ENCODE measurements at places on chromosomes 2 and 18.

- DNase-seq, result no peak
These were observed 21.6 kb upstream of the SP3 start for GRCh38 chr2:173986805-173987204.

DNA sequence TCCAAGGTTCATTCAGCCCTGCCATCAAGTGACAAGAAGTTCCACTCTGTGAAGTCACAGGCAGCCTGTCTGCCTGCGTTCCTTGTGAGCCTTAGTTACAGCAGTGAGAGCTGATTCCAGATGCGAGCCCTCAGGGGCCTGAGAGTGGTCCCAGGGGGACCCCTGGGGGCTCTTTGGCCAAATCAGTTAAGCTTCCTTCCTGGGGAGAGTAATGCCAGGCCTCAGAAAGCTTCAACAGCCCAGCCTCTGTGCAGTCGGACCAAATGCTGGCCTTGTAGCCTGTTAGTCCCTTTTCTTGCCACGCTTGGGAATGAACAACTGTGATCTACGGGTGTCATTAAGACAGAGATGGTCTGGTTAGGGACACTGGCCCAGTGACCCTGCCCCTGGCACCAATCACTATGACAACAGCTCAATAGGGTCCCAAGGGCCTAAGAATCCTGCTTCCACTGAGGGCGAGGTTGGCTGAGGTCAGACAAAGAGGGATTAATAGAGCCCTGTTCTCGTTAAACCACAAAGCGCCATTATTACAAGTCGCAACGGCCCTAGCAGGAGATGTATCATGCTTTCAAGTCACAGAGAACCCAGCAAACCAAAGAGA lies 50.9 kb downstream of the HS1BP3 start:
- DNase-seq, result no peak

DNA sequence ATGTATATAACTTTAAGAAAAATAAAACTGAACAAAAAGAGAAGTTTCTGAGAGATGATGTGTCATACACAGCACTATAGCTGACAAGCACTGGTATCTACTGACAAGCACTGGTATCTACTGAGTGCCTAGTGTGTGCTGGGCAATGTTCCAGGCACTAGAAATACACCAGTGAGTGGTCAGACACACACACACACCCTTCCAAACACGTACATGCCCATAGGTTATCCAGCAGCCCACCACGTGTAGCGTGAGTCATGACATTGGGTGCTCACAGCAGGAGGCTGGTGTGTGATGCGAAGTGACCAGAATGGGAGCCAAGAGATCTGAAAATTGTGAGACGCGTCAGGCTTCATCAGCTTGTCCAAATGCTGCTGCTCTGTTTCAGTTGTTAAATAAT lies 12.2 kb upstream of the GNAL start:
- no peak for DNase-seq

GRCh38 chr2:26144953-26145680 lies 27.8 kb upstream of the GAREM2 start:
- no peak for DNase-seq

DNA sequence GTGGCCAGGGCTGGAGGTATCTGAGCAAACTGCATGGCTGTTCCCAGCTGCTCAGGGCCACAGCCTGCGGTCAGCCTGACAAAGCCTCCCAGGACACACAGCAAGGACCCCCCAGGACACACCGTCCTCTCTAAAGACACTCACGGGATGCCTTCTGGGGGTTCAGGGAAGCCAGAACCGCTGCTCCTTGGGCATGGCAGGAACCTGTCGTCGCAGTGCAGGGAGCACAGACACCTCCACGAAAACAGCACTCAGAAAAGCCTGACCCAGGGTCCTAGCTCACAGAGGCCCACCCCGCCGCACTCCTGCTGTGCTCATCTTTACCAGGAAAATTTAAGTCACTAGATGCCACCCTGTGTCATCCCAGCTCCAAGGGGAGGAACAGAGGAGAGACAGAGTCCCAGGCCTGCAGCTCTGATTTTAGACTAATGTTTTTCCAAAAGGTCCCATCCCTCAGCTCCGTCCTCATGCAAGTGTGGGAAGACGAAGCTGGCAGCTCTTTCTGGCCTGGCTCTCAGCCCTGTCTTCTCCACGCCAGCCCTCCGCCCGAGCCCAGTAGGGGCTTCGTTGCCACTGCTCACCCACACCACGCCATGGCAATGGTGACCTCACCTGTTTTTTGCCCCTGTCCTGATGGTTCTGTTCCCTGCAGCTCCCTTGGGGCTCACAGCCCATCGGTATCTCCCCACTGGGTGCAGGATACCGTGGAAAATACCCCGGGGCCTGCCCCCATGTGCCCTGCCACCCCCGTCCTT lies 23.9 kb upstream of the SLC66A3 start:
- no peak for DNase-seq

DNA sequence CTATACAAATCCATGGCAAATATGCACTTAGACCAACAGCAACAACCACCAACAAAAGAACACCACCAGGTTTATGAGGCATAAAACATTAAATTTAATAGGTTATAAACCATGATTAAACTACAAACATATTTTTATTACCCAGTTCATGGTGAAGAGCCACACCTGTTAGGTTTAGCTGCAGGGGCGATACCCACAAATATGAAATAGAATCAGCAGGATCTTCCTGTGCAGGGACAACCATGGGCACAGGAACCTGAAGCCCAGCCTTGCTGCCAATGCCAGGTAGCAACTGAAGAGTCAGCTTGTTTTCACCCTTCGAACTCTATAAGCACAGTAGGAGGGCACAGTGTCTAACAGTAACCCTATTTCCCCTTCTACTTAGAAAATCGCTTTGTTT lies 675.0 kb downstream of the SATB2 start:
- no peak for DNase-seq

- DNase-seq, result no peak
These were observed 131.4 kb upstream of the SIX2 start for GRCh38 chr2:45140675-45141074.

DNA sequence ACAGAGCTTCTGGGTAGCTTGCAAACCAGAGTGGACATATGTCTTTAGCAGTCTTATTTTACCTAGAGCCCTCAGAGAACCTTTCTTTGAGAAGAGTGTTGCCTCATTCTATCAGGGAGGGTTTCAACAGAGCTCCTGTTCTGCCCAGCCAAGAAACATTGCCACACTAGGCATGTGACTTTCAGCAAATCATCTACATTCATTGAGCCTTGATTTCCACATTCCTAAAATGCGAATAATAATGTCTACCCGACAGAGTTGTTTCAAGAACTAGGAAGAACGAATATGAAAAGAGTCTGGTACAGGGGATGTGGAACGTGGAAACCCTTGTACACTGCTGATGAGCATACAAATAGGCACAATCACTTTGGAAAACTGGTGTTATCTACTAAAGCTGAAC lies 7.8 kb upstream of the PRKAG3 start:
- no peak for DNase-seq

- DNase-seq, result no peak
These were observed 169.4 kb downstream of the TNS1 start for GRCh38 chr2:217833439-217833838.

GRCh38 chr2:212923393-212923792 lies 228.0 kb downstream of the IKZF2 start:
- DNase-seq, result no peak

DNA sequence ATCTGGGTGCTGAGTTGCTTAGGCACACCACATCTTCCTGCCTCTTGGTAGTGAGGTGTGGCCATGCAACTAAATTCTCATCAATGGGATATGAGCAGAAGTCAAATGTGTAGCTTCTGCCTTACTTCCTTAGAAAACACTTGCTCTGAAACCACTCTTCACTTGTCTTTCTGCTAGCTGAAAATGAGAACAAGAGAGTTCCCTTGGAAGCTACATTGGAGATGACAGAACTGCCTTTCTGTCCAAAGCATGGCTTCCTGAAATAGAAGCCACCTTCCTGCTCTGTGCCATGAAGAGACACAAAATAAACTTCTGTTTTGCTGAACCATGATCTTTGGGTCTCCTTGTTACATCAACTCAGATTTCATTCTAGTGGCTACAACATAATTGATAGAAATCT lies 659.9 kb downstream of the IRS1 start:
- no peak for DNase-seq

- no peak for DNase-seq
These were observed 127.5 kb upstream of the ID2 start for GRCh38 chr2:8554296-8554806.

GRCh38 chr2:125643585-125643984 lies 1012.4 kb upstream of the GYPC start:
- no peak for DNase-seq

DNA sequence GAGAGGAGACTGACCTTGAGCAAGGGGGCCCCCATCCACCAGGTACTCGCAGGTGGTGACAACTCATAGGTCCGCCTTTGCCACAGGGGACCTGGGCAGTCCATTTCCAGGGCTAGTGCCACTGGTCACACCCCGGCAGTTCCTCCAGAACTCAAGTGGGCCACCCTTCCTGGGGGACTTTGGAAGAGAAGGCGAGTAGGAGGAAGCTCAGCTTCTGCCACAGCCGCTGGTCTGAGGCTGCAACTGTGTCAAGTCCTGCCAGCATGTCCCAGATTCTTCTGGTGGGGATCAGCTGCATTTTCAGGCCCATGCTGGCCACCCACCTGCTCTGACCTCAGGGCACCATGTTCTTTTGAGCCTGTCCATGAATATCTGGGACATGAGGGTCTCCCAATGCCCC lies 423.9 kb upstream of the MYT1L start:
- no peak for DNase-seq

DNA sequence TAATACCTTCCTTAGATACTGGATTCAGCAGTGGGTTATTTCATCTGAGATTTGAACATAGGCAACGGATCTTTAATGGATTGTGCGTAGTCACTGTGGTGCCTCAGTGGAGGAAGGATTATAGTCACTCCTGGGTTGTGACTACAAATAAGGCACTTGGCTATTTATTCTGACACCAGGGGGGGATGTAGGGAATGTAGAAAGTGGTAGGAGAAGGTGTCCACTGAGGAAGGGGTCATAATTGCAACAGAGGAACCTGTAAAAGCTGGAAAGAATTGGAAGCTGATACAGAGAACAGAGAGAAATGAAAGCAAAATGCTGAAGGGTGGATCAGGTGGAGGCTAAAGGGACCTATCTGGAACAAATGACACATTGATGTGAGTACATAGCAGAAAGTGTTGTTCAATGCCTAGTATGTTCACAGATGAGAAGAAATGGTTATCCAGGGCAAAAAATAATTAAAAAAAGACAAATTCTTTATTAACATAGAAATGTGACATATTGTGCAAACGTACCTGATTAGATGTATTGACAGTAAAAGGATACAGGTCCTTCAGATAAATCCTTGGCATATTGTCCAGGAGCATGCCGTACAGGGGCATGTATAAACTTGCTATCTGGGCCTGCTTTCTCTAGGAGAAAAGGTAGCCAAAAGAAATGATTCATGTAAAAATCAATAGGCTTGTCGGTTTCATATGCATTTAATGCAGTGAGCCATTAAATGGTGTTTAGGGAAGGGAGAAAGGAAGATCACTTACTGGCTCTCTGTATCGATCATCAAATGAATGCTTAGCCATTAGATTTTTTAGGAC lies 91.2 kb upstream of the CCDC195 start:
- no peak for DNase-seq

DNA sequence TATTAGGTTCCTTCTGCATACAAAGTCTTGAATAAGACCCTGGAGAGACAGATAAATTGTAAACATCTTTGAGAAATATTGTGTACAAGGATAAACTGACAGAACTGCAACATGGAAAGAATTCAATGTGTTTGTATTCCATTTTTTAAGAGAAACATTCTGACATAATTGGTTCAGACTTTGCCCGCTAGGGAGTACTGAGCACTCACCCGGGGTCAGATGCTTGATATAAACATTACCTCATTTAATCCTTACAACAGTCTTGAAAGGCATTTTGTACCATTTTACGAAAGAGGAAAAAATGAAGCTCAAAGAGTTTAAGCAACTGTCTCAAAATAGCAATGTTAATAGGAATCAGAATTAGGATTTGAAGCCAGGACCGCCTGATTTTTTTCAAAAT lies 416.7 kb upstream of the CRIM1 start:
- DNase-seq, result no peak

GRCh38 chr18:3059272-3059671 lies 46.3 kb upstream of the LPIN2 start:
- no peak for DNase-seq

- DNase-seq, result no peak
These were observed 32.6 kb downstream of the NAPG start for GRCh38 chr18:10558243-10558966.

DNA sequence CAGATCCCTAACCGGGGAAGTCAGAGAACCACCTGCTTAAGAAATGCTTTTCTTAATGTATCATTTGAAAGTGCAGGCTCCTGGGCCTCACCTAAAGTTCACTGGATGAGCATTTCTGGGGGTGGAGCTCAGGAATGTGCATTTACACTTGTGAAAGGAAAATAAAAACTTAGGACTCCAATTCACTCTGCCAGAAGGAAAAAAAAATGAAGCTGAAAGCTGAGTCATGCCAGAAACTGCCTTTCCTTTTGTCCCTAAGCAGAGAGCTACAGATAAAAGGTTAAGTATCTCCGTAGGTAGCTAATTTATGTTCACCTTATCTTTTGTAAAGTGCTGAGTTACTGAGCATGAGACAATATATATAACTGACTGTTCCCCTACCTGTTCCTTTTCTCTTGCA lies 229.5 kb upstream of the MEX3C start:
- no peak for DNase-seq

DNA sequence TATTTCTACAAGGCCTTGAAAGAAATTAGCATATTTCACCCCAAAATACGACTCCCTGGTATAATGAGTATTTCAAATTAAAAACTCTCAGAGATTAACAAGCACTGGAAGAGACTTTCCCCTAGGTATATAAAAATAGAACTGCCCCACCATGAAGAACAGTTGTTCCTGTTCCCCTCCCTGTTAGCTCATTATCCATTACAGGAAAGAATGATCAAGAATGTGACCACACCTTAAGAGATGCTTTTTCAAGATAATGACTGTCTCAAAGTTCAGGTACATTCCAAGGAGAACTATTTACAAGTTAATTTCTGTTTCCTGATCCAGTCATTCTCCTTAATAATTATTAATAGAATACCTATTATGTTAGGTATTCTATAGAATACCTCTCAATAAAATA lies 1220.6 kb upstream of the CDH2 start:
- DNase-seq, result no peak

GRCh38 chr2:101524806-101525430 lies 50.0 kb upstream of the RFX8 start:
- DNase-seq, result no peak

- DNase-seq, result no peak
These were observed 11.1 kb upstream of the KLHL30 start for GRCh38 chr2:238127165-238128060.

Measured in NCI-H2107 (cell line).